Activated CD8-positive, alpha-beta memory T cell treated with anti-CD3 and anti-CD28 coated beads for 48 hours (primary cell): ENCODE measurements at places on chromosomes 11 and 22.

DNA sequence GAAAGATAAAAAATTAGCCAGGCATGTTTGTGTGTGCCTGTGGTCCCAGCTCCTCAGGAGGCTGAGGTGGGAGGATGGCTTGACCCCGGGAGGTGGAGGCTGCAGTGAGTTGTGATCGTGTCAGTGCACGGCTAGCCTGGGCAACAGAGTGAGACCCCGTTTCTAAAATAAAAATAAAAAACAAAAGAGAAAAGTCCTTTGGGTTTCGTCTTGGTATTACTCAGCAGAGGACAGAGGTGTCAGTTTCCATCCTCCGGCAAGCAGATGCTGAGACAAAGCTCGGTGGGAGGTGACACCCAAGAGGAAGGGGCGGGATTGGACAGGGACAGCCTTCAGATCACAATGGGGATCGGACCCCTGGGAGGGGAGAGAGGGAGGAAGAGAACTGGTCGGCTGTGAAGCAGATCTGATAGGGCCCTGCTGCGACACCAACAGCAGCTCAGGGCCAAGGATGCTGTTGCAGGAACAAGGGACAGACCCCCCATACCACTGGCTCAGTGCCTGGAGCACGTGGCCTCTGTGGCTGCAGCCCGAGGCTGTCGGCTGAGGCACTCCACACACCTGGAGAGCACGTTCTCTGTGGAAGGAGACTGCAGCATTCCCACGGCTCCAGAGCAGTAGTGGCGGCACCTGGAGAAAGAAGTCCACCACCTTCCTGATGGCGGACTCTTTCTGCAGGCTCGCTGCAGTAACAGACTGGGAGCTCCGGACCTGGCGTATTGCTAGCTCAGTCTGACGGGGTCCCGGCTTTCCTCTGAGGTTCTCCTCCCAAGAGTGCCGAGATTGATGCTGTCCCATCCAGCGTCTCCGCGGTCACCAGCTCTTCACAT is 5.2 kb upstream of the BID start:
- no peak for DNase-seq

DNA sequence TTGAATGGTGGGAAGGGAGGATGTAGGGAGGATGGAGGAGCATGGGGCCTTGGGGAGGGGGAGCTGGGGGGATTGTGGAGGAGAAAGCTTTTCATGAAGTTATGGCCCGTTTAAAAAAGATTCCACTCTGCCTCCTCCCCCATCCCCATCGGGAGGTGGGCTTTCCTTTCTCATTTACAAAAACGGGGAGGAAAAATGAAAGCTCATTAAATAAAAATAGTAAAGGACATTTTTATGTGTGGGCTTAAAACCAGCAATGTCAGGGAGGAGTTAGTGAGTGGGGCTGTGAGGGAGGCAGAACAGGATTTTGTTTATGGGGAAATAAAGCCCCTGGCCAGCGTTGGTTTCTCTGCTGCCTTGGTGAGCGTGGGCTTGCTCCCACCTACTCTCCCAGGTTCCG is 83.2 kb downstream of the ZBTB16 start:
- no peak for DNase-seq

GRCh38 chr22:29625090-29625825 is 21.8 kb downstream of the NF2 start:
- DNase-seq, result no peak

DNA sequence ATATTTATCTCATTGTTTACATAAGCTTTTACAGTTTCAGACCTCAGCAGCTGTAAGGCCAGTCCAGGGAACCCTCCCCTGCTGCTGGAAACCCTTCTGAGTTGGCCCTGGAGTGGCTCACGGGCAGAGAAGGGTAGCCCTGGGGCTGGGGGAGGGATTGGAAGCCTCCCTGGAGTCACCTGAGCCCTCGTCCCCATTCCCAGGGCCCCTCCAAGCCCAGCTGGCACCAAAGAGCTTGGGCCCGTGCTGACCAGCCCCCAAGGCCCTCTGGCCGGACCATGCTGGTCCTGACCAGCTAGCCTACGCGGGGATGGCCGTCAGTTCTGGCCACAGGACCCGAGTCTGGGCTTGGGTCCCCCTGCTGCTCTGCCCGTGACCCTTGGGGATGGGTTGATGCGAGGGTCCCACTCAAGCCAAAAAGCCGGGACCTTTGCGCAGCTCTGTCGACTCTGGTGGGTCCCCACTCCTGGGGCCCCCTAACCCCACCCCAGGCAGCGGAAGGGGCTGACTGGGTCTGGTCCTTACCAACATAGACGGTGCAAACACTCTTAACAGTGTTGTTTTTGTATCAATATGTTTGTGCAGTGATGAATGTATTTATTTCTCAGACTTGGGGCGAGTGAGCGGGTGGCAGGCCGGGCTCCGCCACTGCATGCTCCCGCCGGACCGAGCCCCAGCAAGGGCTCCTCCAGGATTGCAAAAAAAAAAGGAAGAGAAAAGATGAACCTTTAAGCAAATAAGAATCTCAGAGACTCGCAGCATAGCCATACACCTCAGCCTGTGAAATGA is 17.5 kb upstream of the TMEM191C start:
- DNase-seq, result no peak

DNA sequence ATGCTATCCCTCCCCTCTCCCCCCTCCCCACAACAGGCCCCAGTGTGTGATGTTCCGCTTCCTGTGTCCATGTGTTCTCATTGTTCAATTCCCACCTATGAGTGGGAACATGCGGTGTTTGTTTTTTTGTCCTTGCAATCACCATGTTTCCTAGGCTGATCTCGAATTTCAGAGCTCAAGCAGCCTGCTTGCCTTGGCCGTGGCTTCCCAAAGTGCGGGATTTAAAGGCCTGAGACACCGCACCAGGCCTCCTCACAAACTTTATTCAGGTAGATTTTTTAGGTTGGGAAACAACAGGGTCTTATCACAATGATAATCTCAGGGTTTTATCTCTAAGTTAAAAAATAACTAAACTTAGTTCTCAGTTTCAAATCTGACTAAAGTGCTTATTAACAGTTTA is 125.4 kb downstream of the LUZP2 start:
- no peak for DNase-seq

DNA sequence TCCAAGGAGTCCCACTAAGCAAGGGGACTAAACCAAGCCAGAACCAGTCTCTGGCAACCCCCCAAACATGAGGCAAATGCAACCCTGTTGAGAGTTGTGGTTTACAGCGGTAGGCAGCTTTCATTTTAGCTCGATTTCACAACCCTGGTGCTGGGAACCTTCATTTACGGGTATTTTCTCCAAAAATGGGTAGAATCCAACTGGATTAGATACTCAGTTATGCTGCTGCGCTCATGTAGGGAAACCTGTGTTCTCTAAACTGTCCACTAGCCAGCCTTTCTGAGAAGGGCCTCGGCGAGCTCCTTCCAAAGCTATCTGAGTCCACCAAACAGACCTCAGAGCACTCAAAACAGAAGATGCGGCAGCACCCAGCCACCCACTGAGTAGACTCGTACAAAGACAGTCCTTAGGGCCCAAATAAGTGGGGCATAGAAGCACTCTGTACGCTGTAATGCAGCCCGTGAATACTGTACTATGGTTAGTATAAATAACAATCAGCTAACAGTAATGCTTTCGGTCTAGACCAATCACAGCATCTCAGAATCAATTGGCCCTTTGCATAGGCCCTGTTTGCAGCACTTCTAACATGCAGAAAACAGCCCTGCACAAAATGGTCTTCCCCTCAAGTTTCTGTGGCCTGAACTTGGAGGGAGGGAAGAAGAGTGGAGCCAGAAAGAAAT is 104.7 kb downstream of the ETS1 start:
- no peak for DNase-seq

DNA sequence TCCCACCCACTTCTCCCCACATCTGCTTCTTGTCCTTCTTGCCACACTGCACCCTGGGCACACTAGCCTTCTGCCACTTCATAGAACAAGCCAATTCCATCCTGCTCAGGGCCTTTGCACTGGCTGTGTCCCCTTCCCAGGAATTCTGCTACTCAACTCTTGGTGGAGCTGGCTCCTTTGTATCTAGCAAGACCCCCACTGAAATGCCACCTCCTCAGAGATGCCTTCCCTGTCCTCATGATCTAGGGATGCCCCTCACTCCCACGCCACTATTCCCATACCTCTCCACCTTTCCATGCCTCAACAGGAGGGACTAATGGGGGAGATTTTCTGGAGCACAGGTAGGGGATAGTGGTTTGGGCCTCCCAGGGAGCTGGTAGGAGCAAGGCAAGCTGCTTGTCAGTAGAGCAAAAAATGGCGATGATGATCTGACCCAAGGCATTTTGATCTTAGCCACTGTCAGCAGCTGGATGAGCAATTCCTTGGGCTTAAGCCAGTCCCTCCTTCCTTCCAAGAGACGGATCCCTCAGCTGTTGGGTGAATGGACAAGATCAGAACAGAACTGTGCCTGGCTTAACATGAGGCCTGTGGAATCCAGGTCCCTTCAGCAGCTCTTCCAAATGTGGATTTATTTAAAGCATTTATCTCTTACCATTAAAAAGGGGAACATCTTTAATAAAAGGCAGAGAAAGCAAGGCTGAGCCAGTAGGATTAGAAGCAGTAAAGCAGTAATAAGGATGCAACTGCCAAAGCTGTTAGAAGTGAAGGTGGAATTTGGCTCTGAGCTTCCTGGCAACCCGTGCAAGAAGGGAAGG is 4.0 kb upstream of the PRDM11 start:
- DNase-seq, result no peak

- DNase-seq, result no peak
Measured at GRCh38 chr11:62017878-62018655, 50.6 kb upstream of the FTH1 start.

DNA sequence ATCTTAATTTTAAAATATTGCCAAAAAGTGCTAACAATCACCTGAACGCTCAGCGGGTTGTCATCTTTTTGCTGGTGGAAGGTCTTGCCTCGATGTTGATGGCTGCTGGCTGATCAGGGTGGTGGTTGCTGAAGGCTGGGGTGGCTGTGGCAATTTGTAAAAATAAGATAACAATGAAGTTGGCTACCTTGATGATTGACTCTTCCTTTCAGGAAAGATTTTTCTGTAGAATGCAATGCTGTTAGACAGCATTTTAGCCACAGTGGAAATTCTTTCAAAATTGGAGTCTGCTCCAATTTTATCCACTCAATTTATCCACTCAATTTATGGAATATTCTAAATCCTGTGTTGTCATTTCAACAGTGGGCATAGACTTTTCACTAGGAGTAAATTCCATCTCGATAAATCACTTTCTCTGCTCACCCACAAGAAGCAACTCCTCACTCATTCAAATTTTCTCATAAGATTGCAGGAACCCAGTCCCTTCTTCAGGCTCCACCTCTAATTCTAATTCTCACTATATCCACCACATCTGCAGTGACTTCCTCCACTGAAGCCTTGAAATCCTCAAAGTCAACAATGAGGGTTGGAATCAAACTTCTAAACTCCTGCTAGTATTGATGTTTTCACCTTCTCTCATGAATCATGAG is 78.8 kb downstream of the LINC01488 start:
- DNase-seq, result no peak

DNA sequence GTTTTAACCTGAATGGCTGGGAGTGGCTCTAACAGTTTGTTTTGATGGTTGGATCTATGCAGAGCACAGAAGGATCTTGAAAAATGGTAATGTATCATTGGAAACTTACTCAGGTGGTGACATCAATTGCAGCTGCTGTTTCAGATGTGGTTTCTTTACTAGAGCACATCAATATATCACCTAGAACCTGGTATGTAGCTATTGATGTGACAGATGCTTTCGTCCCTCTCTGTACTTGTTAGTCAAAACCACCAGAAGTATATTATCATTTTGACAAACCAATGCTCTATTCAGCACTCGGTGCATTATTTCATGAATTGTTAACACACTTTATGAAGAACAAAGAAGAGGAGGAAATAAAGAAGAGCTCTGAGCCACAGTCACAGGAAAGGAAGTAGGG is 26.6 kb upstream of the SCN3B start:
- DNase-seq, result no peak

DNA sequence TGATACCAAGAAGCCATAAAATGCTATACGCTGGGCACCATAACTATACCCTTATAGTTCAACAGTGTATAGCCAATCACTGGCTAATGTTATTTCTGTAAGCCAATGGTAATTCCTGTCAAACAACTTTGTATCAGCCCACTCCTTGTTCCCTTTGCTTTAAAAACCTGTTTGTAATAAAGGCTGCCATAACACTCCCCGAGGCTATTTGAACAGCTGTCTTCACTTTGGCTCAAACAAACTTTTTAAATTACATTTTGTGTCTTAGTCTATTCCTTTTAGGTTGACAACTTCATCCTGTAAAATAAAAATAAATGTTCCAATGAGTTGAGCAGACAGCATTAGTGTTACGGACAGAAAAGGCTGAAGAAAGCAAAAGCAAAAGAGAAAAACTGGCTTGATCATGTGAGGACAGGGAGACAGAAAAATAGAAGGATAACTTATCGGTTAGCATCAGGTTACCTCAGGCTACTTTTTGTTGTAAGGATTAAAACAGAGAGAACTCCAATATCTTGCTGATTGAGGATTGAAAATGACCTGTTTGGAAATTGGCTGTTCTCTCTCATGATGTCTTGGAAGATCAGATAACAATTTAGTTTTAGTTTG is 95.0 kb downstream of the AASDHPPT start:
- DNase-seq, result no peak

DNA sequence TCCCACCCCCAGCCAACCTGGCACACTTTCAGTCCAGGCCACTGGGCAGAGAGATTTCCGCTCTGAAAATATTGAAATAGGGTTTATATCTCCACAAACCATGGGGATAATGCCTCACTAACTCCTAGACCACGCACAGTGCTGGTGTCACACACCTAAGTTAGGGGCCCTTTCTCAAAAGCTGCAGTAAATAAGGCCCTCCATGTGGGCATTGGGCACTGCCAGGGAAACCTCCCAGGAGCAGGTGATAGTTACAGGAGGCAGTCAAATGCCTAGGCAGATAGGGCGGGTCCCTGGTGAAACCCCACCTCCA is 3.1 kb upstream of the IL10RA start:
- DNase-seq, result no peak

- DNase-seq, result no peak
Measured at GRCh38 chr22:42069801-42070516, 653 bp downstream of the NAGA start.

GRCh38 chr11:65110354-65110861 is 1.3 kb upstream of the TM7SF2 start:
- peak; percentile 100 for DNase-seq

- no peak for DNase-seq
Measured at GRCh38 chr11:86449993-86450629, 75.4 kb downstream of the CCDC81 start.

- no peak for DNase-seq
Measured at GRCh38 chr22:46004105-46004866, 27.3 kb upstream of the WNT7B start.

DNA sequence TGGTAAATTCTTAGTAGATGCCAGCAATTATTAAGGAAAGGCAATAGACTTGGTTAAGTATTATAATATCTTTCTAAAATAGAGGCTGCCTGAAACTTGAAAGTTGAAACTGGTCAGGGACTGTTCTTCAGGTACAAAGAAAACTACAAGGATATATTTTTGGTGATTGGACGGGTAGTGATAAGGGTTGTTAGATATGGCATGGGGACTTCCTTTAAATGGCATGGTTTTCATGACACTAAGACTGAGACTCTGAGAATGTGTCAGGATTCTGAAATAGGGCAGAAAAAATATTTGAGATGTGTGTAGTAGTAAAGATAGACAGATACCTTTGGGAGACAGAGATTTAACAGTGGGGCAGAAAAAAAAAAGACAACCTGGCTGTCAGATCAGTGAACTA is 108.4 kb upstream of the SLC5A12 start:
- no peak for DNase-seq

- DNase-seq, result no peak
Measured at GRCh38 chr11:1323774-1324173, 14.3 kb upstream of the TOLLIP start.

- DNase-seq, result no peak
Measured at GRCh38 chr11:117861151-117862018, 15.1 kb downstream of the FXYD6 start.
